Stomach (tissue), 19 donors: ENCODE measurements at places on chromosomes 2 and 18. TPM values are rescaled to one million over a fixed set of nuclear protein-coding genes. Genes with fewer than 3 reads are reported as not detected.

- DNase-seq = no peak
Measured at GRCh38 chr2:4475618-4476017, 772.2 kb downstream of the DCDC2C start.

The HOXD4 gene
- not detected for total RNA-seq

DNA sequence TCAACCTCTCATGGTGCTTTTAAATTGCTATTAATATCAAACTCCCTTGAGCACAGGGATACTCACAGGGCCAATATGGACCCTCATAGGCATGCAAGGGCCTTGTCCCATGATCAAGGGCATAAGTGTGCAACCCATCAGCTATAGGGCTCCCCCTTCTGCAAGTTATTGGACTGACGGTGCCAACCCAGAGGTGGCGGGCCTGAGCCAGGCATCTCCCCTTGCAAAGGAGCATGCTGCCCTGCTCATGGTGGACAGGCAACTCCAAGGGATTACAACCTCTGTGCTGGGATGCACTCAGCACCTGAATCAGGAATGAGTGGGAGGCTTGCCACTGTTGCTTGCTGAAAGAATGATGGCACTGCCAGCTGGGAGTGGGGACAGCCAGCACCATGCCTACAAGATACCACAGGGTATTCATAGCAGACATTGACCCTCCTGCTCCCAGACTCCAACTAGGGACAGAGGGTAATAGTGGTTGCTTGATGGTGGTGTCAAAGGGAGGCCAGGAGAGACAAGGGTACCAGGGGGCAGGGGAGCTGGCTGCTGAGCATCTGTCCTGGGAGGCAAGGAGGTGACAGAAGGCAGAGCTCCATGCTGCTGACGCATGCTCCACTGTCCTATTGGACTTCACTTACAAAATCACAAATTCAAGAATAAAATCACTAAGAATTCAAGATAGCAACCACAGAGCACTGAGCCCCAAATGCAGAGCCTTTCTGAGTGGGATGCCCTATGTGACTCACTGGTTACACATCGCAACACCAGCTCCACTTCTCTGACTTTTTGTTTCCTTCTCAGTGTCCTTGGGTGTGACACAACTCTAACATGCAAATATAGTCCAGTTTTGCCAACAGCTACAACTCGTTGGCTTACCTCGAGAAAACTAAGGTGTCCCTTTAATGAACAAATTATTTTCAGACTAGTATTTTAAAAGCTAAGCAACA, 157.1 kb upstream of the CCDC150 start:
- DNase-seq = no peak

- no peak for DNase-seq
Measured at GRCh38 chr18:74083557-74083952, 64.1 kb downstream of the FBXO15 start.
